ENCODE measurements at places on chromosomes 2 and 18.

- DNase-seq: no peak
Observed at GRCh38 chr2:42913280-42913878, 121.0 kb upstream of the HAAO start.

- DNase-seq: no peak
Observed at GRCh38 chr2:151730262-151730975, 3.9 kb downstream of the NEB start.

DNA sequence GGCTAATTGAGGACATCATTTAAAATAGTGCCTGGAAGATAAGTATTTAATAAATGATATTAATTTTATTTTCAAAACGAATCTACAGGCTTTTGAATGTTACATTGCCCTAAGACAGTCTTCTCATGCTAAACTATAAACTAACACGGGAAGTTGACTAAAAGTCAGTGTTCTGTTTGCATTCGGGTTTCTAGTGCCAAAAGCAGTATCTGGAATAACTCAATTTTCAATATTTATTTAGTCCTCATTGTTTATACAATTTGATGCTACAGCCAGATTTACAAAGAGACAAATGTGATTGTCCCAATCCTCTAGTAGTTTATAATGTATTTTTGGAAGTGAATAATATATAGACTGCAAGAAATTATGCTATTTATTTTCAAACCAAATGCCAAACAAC lies 429.2 kb downstream of the LRP1B start:
- DNase-seq: no peak

DNA sequence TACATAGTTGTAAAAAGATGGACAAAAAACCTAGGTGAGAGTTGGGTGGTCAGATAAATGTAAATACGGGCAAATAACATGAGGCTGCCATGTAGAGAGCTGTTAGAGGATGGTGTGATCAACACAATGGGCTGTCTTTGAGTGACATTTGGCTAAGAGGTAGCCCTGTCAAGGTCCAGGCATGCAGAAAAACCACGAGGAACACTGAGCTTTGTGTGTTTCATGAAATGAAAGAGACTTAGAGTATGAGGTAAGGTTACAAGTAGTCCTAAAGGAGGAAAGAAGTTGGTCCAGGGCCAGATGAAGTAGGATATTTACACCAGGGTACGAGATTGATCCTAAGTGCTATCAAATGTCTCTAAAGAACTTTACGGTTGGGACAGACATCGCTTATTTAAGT lies 160.9 kb downstream of the RDH14 start:
- no peak for DNase-seq

DNA sequence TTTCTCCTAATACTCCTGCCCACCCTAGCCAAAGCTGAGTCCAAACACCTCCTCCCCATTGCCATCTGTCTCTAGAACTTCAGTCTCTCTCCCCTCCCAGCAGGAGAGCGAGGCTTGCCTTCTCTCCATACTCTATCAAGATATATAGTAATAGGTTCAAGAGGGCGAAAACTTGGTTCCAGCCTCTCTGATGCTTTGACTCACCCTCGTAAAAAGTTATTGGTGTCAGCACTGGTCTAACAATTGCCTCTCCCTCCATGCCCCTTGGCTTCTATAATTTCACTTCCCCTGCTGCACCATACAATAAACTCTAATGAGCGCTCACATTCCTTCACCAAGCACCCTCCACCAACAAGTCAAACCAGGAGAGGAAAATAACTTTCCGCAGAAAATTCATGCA lies 797.3 kb downstream of the BCL11A start:
- DNase-seq: no peak

GRCh38 chr2:57602733-57603132 lies 443.9 kb upstream of the VRK2 start:
- no peak for DNase-seq

DNA sequence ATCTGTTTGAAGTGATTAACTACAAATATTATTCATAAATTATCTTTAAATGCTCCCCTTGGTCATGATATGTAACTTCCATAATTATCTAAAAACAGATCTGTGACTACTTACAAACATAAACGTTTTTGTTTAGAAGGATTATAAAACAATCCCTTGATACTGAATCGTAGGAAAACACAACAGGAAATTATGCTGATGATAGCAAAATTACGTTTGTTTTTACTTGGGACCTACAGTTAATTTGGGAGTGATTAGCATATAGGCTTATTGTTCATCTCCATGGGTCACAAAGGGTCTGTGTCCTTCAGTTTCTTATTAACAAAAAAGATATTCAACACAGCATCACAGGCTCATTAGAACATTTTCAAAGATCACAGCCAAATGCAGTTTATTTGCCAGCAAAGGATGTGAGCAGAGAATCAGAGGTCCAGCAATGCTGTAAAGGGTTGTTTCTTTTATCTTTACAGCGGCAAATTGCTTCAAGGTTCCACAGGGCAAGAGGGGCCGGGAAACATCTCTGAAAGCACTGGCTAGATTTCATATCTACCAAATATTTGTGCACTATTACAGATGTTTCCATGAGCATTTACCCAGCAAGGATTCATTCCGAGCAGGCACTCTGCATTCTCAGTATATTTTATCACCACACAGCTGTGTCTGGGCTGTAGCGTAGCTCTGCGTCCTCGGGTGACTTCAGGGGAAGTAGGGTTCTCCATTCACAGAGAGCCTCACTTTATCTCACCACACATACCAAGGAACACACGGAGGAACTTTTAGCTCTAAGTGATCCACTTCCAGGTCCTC lies 4.1 kb downstream of the CCDC195 start:
- no peak for DNase-seq

GRCh38 chr18:72444111-72444797 lies 99.9 kb downstream of the CBLN2 start:
- DNase-seq: no peak

- DNase-seq: no peak
Observed at GRCh38 chr2:140744379-140744778, 1386.4 kb downstream of the LRP1B start.

- DNase-seq: no peak
Observed at GRCh38 chr2:241968417-241968816, 98.9 kb downstream of the RTP5 start.

- no peak for DNase-seq
Observed at GRCh38 chr2:110660558-110660957, 17.3 kb downstream of the BUB1 start.

DNA sequence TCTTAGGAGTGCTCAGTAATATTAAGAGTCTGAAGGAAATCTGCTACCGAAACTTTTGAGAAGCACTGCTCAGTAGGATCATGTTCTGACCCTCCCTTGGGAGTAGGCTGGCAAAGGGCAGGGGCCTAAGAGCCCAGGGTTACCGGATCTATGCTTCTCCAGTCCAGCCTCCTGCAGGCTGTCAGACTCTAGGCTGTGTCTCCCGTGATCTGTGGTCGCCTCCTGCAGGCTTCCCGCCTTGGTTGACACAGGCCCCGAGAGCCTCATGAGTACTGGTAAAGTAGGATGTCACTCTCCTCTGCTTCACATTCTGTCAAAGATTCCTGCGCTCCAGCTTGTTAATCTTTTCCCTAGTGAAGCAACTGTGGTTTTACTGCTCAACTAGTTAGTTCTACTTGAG lies 647.8 kb upstream of the RAB6C start:
- no peak for DNase-seq

DNA sequence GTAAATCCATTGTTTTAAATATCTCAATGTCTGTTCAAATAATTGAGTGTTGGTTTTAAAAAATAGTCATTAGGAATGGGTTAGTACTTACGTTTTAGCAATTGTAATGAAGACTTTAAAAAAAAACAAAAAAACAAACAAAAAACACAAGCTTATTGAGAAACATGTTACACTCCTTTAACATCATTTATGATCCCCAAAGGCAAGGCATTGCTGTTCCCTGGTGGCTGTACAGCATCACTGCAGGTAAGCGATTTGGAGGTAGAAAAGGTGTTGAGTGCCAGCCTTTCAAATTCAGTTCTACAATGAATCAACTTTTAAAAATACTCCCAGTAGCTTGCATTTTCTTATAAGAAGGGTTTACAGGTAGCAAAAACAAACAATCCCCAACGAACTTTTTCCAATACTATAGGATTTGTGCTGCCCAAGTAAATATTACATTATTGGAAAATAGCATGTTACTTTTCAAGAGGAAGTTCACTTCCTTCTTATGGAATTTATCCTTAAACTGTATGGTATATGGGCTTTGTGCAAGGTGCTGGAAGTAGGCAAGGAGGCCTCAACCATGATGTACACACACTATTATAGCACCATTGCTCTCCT lies 27.5 kb downstream of the CNRIP1 start:
- no peak for DNase-seq

- no peak for DNase-seq
Observed at GRCh38 chr2:41854227-41854626, 193.6 kb upstream of the PKDCC start.

DNA sequence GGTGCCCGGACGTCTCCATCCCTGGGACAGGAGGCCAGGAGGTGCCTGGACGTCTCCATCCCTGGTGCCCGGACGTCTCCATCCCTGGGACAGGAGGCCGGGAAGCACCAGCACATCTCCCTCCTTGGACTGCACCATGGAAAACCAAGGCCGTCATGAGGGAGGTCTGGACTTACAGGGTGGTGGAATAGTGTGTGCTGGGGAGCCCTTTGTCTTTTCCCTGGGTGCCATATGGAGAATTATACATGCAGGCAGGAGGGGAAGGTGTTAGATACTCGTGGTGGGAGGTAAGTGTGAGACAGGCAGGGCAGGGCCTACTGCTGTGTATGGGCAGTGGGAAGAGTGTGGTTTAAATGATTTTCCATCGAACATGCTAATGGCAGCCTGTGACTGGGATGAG lies 52.9 kb downstream of the RTP5 start:
- no peak for DNase-seq

DNA sequence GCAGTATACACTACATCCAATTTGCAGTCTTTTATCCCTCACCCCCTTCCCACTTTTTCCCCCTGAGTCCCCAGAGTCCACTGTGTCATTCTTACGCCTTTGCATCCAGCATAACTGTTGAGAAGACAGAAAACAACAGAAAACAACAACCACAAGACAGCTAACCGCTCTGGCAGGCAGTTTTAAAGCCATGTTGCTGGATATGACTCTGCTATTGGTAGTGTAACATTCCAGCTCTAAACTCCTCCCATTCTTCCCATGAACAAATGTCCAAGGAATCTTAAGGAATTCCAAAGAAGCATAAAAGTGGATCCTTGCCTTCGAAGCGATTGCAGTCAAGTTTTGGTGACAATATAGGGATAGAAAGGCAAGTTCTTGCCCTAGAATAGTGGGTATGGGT lies 599.1 kb downstream of the NYAP2 start:
- DNase-seq: no peak

- DNase-seq: peak; percentile 49
Observed at GRCh38 chr2:46239847-46240181, 57.4 kb upstream of the EPAS1 start.

GRCh38 chr2:17765398-17765797 lies 11.5 kb downstream of the GEN1 start:
- DNase-seq: no peak

DNA sequence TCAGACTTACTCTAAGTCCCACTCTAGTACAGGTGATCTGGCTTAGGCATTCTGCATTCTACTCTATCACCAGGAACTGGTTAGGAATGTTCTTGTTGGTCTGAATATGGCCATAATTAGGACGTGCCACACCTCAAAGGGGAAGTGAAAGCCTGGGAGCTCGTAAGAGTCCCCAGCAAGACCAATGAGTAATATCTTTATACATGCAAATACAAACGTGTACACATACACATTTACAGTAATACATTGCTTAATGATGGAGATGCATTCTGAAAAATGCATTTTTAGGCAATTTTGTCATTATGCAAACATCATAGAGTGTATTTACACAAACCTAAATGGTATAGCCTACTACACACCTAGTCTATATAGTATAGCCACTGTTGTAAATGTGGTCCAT lies 19.5 kb upstream of the ERCC3 start:
- DNase-seq: no peak

DNA sequence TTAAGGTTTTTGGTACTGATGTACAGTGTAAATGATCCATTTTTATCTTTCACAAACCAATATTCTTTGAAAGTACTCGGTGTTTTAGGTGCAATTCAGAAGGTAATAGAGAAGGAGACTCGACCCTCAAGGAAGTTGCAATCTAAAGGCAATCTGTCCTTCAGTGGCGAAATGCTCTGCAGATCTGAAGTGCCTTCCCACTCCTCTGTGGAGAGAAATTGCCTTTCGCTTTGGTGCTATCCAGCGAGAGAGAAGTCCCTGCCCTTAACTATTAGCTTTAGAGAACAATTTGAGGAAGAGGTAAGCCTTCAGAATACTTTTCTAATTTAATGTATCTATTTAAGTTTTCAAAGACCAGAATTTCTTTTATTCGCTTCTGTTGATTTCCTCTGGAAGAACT lies 371.8 kb upstream of the FANCL start:
- DNase-seq: no peak

GRCh38 chr18:25843791-25844190 lies 246.6 kb downstream of the SS18 start:
- DNase-seq: no peak

- no peak for DNase-seq
Observed at GRCh38 chr2:239181074-239181902, 219.5 kb downstream of the HDAC4 start.

GRCh38 chr2:64639691-64640090 lies 14.0 kb downstream of the SERTAD2 start:
- no peak for DNase-seq

DNA sequence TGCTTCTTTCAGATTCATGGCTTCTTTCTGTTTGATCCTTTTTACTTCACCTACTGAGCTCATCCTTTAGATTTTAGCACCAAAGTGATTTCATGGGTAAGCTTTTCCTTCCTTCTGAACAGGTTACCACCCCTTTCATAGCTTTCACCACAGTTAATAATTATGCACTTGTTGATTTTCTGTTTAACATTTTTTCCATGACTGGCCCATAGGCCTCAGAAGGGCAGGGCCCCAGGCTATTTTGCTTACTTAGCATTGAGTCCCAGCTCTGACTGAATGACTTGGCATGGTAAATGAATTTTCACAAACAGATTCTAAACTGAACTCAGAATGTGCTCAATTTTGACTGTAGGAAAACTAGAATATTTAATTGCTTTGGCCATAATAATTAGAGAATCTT lies 177.0 kb downstream of the GCA start:
- no peak for DNase-seq

DNA sequence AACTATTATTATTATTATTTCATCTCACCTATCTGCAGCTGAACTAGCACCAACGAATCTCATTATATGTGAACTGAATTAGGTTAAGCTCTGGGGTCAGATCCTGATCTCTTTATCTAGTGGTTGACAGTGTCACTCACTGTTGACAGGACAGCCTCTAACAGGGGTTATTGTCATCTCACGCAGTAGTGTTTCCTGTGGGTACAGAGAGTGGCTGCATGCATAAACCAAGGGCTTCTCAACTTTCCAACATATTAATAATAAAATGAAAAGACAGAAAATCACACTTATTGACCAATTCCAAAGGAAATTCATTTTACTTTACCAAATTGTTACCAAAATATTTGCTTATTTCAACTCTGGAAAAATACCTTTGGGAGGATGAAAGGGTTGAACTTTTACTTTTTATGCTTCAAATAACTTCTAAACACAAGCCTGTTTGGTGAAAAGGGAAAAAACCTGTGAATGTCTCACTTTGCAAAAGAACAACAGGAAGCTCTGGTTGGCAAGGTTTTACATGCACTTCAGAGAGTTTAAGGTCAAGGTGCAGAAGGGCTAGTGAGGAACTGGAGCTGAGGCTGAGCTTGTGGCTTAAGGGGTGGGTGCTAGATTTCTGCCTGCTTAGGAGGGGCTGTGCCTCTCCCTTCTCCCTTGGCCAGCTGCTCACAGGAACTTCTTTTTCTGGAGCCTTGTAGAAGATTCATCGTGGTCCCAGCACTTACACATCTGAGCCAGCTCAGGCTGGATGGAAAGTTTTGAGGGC lies 72.6 kb downstream of the CTAGE1 start:
- DNase-seq: peak; percentile 7

- DNase-seq: no peak
Observed at GRCh38 chr2:23636426-23636825, 251.4 kb downstream of the KLHL29 start.
